Large intestine (tissue), 12 donors: ENCODE measurements at places on chromosomes 12 and 14.

DNA sequence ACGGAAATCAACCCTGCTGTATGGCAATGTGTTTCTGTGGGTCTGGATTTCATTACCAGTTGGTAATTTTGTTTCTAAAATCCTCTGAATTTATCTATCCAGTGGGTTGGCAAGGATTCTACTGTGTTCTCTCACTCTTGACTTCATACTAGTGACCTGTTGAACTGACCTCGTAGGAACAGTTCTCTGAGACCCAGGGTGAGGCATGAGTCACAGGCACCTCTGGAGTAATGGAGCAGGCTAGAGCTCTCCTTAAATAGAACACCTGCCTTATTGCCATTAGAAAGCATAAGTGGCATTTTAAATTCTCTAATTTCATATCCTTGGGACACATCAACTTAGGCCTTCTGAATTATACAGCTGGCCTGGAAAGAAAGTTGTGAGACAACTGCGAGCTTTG is 258.3 kb upstream of the NAV3 start:
- no peak for DNase-seq

DNA sequence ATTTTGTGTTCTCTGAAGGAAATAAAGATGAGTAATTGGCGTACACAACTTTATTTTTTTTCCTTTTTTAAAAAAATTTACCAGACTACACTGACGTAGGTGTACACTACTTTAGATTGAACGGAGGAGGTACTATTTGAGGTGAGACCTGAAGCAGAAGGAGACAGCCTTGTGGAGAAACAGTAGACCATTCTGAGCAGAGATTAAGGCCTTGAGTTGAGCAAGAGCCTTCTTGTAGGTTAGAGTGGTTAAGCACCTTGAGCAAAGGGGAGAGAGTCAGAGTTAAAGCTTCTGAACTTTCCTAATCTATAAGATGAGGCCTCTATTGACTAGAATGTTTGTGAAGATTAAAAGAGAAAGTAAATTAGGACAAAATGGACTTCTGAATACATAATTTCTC is 2.5 kb downstream of the LEMD3 start:
- DNase-seq = no peak

GRCh38 chr12:19230299-19230866 is 100.8 kb downstream of the PLEKHA5 start:
- no peak for DNase-seq

GRCh38 chr12:27014859-27015729 is 910 bp upstream of the TM7SF3 start:
- DNase-seq = no peak

GRCh38 chr12:26711072-26711471 is 121.9 kb downstream of the ITPR2 start:
- no peak for DNase-seq

GRCh38 chr12:53454707-53455106 is 2.8 kb downstream of the PCBP2 start:
- DNase-seq = no peak
